Right renal cortex interstitium (tissue), 3 donors: ENCODE measurements at places on chromosomes 4 and X. TPM values are rescaled to one million over a fixed set of nuclear protein-coding genes. Genes with fewer than 3 reads are reported as not detected.

- DNase-seq = no peak
Observed at GRCh38 chr4:17763416-17763815, 18.0 kb downstream of the FAM184B start.

ZAR1 gene
- polyA plus RNA-seq = not detected

DNA sequence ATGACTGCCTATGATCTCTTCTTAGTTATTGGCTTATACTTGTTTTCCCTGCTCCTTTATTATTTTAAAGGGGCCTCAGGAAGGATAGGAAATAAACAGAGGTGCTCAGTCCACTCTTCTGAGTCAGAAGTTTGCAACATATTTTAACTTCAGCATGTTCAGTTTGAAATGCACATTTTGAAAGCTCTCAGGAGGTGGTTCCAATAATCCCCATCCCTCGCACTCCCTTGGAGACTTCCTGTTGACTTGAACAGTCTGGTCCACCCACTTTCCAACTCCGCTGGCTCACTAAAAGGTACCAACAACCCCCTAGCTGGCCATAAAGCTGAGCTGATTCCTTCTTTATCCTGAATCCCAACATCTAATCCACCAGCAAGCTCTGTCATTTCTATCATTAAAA, 78.3 kb upstream of the DUSP21 start:
- no peak for DNase-seq

SYN1 gene
- 5.6 TPM for polyA plus RNA-seq

FSTL5 gene
- 3.3 TPM for polyA plus RNA-seq

ACTRT1 gene
- polyA plus RNA-seq = not detected

DNA sequence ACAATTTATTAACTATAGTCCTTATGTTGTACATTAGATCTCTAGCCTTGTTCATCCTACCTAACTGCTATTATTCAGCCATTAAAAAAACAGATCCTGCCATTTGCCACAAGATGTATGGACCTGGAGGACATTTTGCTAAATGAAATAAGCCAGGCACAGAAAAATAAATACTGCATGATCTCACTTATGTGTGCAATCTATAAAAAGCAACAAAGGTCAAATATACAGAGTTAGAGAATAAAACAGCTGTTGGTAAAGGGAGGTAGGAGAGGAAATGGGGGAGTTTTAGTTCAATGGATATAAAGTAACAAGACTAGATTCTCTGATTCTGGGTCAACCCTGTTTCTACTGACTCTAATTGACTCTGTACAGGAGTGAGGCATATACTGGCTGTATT, 103.3 kb upstream of the FAM9C start:
- DNase-seq = no peak

SMARCA1 gene
- polyA plus RNA-seq = 121 TPM

DUSP21 gene
- polyA plus RNA-seq = not detected

F8A3 gene
- polyA plus RNA-seq = 7.1 TPM

GSX2 gene
- polyA plus RNA-seq = not detected

RTL3 gene
- polyA plus RNA-seq = not detected
